ENCODE measurements at places on chromosomes 1 and 21. TPM values are rescaled to one million over a fixed set of nuclear protein-coding genes. Genes with fewer than 3 reads are reported as not detected.

Gene TCP10L
- 1.4 TPM for total RNA-seq

DNA sequence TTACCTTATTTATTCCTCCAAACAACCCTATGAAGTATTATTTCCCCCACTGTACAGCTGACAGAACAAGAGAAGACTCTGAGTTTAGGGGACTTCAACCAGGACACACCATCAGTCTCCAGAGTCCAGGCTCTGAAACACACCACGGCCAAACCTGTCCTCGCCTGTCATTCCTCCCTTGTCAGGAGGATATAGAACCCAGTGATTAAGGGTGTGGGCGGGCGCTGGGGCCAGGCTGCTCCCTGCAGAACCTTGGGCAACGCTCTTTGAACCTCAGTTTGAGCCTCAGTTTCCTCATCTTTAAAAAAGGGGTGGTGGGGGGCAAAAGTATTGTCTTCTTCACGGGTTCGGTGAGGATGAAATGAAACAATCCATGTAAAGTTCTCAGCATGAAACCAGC is 9.4 kb upstream of the CEP85 start:
- peak; percentile 10 for DNase-seq

DNA sequence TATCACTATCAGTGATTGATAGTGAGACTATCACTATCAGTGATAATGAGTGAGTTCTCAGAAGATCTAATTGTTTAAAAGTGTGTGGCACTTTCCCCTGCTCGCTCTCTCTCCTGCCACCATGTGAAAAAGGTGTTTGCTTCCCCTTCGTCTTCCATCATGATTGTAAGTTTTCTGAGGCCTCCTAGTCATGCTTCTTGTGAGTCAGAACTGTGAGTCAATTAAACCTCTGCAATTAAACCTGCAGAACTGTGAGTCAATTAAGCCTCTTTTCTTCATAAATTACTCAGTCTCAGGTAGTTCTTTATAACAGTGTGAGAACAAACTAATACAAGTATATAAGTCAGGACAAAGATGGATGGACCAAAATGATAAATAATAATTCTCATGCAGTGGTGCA is 7.0 kb upstream of the IL23R start:
- no peak for DNase-seq

GRCh38 chr1:228108742-228109072 is 392 bp downstream of the MRPL55 start:
- DNase-seq: no peak

GRCh38 chr1:47340227-47340626 is 6.6 kb downstream of the CMPK1 start:
- DNase-seq: no peak

DNA sequence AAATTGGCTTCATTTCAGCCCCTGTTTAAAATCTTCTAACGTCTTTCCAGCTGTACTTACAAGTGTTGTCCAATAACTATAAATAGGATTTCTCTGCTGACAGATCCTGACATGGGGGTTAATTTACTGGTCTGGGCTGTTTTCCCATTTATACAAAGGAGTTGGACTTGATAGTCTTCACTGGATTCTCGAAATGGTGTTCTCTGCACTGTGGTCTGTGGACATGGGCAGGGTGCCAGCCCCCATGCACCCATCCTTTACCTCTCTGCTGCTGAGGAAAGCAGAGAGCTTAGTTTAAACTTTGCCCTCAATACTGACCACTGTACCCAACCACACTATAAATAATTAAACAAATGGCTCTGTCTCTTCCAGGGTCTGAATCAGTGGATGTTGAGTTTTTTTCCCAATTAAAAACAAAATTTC is 5.2 kb downstream of the DIO1 start:
- no peak for DNase-seq
